ENCODE measurements at places on chromosomes 7 and 10.

- no peak for DNase-seq
These were observed 790.8 kb upstream of the KCND2 start for GRCh38 chr7:119482209-119482608.

- DNase-seq = no peak
These were observed 11.2 kb downstream of the SLC13A4 start for GRCh38 chr7:135716677-135717238.

DNA sequence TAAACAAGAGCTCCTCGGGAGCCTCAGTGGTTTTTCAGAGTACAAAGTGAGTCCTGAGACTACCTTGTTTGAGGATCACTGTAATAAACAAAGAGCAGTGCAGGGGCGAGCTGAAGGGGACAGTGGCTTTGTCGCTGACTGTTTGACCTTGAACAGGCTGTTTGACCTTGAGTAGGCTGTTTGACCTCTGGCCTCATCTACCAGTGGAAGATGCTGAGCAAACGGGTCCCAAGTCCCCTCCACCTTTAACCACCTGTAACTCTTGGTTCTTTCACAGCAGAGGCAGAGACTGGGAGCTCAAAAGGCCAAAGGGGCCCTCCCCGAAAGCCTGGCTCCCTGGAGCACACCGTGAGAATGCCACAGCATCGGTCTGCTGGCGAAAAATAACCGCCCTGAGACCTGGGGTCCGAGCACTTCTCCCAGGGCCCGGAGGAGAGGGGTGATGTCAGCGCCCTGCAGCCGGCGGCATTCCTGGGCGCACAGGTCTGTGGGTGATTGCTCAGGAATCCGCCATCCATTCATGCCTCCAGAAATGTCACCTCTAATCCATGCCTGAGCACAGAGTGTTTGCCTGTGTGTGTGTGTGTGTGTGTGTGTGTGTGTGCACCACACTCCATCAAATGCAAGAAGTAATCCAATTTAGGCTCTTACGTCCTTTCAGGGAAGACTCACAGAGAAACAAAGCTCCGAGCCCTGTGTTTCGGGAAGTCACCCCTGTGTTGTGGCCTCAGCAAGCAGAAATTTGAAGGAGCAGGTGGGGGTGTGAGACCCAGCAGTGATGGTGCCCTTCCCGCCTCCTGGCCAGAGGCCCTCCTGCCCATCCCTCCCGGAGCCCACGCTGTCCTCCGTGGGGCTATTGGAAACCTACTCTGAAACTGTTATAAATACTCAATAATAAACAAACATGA is 66.5 kb downstream of the ASB13 start:
- no peak for DNase-seq

- no peak for DNase-seq
These were observed 1196.9 kb downstream of the SORCS3 start for GRCh38 chr10:105837951-105838350.

DNA sequence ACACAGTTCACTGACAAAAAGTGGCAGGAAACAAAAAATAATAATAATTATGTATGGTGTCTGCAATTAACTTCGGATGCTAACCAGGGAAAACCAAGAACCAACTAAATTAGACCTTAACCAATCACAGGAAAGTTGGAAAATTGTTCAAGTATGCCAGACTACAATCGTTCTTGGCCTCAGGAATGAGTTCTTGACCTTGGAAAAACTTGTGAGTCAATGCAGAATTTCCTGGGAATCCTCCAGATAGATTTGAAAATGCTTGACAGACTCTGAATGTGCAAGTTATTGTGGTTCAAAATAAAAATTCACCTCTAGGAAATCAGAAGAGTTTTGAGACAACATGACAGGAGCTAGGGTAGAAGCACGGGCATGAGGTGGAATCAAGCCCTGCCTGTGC is 171.5 kb downstream of the C7orf25 start:
- DNase-seq = no peak
